ENCODE measurements at places on chromosomes 11 and 22. TPM values are rescaled to one million over a fixed set of nuclear protein-coding genes. Genes with fewer than 3 reads are reported as not detected.

Gene DDI1
- not detected for polyA plus RNA-seq

Gene MAML2
- polyA plus RNA-seq: 12.4 TPM

Gene RIC3
- not detected for polyA plus RNA-seq

Gene GLYATL1
- not detected for polyA plus RNA-seq

Gene GRK2
- 73.1 TPM for polyA plus RNA-seq

Gene CRYAB
- polyA plus RNA-seq: 0.32 TPM

Gene ZP1
- polyA plus RNA-seq: not detected

Gene SLC25A1
- polyA plus RNA-seq: 80.0 TPM

Gene PRG3
- polyA plus RNA-seq: not detected

DNA sequence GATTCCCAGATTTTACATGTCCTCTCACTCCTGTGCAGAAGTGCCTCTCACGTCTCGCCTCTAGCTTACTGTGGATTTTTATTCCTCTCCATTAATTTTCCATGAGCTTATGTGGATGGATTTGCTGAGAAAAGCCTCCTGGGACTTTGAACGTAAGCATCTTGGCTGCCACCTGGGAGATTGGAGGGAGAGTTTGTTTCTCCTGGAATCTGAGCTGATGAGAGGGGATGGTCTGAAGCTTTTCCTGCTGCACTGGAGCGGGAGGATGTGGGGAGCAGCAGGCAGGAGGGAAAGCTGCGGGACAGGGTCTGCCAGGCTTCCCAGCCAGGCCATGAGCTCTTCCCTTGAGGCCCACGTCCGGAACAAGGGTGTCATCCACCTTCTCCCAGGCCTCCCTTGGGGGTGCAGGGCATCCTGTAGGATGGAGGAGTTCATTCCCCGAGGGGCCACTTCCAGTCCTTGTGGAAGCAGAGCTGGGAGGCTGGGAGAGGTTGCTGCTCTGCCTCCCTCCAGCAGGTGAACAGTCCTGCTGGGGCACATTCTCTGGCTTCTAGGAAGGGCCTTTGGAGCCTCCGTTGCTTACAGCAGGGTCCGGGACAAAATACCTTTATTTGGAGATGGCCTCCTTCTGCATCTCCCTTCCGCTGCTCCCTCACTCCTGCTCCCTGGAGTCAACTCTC is 3.6 kb upstream of the SHANK2 start:
- no peak for DNase-seq
- H3K36me3 ChIP-seq: no peaks in the 10 kb centered on the region
- no peaks in the 10 kb centered on the region for H3K4me1 ChIP-seq
- peaks cover 6% of the 10 kb centered on the region for H3K27me3 ChIP-seq
- H3K4me3 ChIP-seq: no peak overlapping the region

- no peak overlapping the region for H3K27ac ChIP-seq
- no peaks in the 10 kb centered on the region for H3K36me3 ChIP-seq
- H3K4me1 ChIP-seq: no peaks in the 10 kb centered on the region
- H3K4me3 ChIP-seq: no peak overlapping the region
- H3K27me3 ChIP-seq: no peaks in the 10 kb centered on the region
- DNase-seq: peak; percentile 24
Measured at GRCh38 chr22:44574057-44574639, 76.1 kb upstream of the RTL6 start.

- no peaks in the 10 kb centered on the region for H3K36me3 ChIP-seq
- H3K27ac ChIP-seq: no peak overlapping the region
- DNase-seq: peak; percentile 83
Measured at GRCh38 chr22:20418211-20418788, 19.3 kb downstream of the SCARF2 start.

GRCh38 chr11:64568584-64569140 is 22.4 kb upstream of the SLC22A12 start:
- DNase-seq: no peak
- H3K4me1 ChIP-seq: no peaks in the 10 kb centered on the region
- H3K36me3 ChIP-seq: no peaks in the 10 kb centered on the region
- H3K27ac ChIP-seq: no peak overlapping the region
- H3K4me3 ChIP-seq: no peak overlapping the region

GRCh38 chr11:14954581-14954980 is 17.6 kb downstream of the CALCA start:
- H3K4me1 ChIP-seq: no peaks in the 10 kb centered on the region
- H3K36me3 ChIP-seq: no peaks in the 10 kb centered on the region
- no peak overlapping the region for H3K4me3 ChIP-seq
- no peak overlapping the region for H3K27ac ChIP-seq
- H3K27me3 ChIP-seq: peaks cover 3% of the 10 kb centered on the region
- no peak for DNase-seq

DNA sequence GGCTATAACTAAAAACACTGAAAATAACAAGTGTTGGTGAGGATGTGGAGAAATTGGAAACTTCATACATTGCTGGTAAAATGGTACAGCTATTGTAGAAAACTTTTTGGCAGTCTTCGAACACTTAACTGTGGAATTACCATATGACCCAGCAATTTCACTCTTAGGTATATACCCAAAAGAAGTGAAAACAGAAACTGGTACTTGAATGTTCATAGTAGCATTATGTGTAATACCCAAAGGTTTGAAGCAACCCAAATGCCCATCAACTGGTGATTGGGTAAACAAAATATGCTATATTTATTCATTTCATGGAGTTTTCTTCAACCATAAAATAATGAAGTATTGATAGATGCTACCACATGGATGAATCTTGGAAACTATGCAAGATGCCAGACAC is 40.8 kb upstream of the FTH1 start:
- H3K27ac ChIP-seq: no peak overlapping the region
- DNase-seq: no peak
- no peak overlapping the region for H3K4me3 ChIP-seq
- no peaks in the 10 kb centered on the region for H3K36me3 ChIP-seq
- H3K27me3 ChIP-seq: no peaks in the 10 kb centered on the region

DNA sequence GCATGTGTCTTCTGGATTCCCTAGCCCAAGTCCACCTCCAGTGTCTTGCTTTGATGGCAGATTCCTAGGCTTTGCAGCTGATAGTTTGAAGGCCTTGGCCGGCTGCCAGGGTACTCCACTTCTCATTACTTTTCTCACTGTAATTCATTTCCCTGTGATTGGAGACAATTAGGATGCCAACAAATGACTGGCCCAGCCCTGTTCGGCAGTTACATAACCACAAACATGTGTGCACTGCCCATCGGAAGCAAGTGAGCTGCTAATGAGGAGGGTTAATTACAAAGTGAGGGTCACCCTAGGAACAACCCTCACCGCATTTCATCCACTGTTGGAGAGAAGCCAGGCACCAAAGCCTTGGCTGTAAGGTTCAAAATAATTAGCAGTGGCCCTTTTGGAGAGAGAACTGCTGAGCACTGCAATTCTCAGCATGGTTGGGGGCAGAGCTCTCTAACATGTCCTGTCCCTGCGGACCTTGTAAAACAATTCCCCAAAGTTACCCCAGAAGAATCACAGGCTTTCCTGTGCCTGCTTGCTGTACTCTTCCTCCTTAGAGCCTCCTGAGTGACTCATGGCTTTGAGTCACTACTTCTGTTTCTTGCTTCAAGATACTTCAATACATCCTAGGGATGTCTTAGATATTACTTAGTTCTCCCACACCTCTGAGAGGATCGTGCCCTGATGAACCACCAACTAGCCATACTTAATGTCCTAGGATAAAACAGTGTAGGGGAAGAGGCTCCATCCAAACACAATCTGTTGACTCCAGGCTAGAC is 109.7 kb upstream of the GALNT18 start:
- H3K27me3 ChIP-seq: peaks cover 8% of the 10 kb centered on the region
- no peaks in the 10 kb centered on the region for H3K4me1 ChIP-seq
- H3K4me3 ChIP-seq: no peak overlapping the region

- no peaks in the 10 kb centered on the region for H3K4me1 ChIP-seq
- no peaks in the 10 kb centered on the region for H3K27me3 ChIP-seq
- H3K36me3 ChIP-seq: no peaks in the 10 kb centered on the region
- no peak overlapping the region for H3K27ac ChIP-seq
- peak; percentile 3 for DNase-seq
Measured at GRCh38 chr11:59009661-59010060, 70.4 kb downstream of the GLYATL1 start.

- peak; percentile 20 for DNase-seq
- peak within 1 kb of the TSS; percentile 75 for H3K4me3 ChIP-seq
- no peaks in the 10 kb centered on the region for H3K27me3 ChIP-seq
- no peak within 1 kb of the TSS for H3K27ac ChIP-seq
- H3K4me1 ChIP-seq: peaks cover 6% of the 10 kb centered on the region
Measured at GRCh38 chr11:22192642-22193347, at the start of gene ANO5. ANO5 (plus strand) TSS chr11:22193085; CDS start chr11:22193493, 408 bp downstream.

DNA sequence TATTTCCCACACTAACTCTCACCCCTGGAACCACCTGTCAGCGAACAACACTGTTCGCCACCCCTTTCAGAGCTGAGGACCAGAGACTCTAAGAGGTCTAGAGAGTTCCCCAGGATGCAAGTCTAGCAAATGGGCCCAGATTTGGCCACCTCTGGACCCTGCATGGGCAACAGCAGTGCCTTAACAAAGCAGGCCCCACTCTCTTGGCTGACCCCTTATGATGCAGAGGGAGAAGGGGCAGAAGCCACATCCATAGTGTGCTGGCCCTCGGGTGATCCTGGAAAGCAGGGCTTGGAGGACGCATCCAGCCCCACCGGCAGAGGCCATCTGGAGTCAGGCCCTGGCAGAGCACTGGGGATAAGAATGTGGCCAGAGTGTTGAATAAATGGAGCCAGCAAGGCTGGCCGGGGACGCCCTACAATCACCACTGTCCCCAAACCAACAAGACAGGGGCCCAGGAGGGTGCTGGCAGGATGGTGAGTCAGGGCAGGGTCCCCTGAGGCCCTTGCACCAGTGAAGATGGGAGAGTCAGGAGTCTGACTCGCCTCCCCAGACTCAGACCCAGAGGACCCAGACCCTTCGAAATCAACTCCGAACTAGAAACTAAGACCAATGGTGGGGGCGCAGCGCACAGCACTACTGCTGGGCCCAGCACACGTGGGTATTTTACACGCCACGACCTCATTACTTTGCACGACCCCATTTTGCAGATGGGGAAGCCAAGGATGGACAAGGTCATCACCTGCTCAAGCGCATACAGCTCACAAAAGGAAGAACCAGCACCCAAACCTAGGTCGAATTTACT is 6.5 kb downstream of the CSNK1E start:
- no peak overlapping the region for H3K27ac ChIP-seq
- peaks cover 8% of the 10 kb centered on the region for H3K36me3 ChIP-seq
- DNase-seq: no peak
- H3K4me3 ChIP-seq: no peak overlapping the region
- H3K27me3 ChIP-seq: no peaks in the 10 kb centered on the region

GRCh38 chr11:29249713-29250112 is 767.1 kb downstream of the KCNA4 start:
- no peak overlapping the region for H3K27ac ChIP-seq
- H3K4me3 ChIP-seq: no peak overlapping the region
- no peak for DNase-seq
- no peaks in the 10 kb centered on the region for H3K36me3 ChIP-seq
- H3K4me1 ChIP-seq: no peaks in the 10 kb centered on the region

GRCh38 chr11:8911029-8911823 is at the start of gene AKIP1:
AKIP1 (plus strand) TSS chr11:8911189; CDS start chr11:8911450, 261 bp downstream.
- H3K4me1 ChIP-seq: peaks cover 32% of the 10 kb centered on the region
- DNase-seq: peak; percentile 98
- peak within 1 kb of the TSS; percentile 95 for H3K4me3 ChIP-seq
- H3K27ac ChIP-seq: peak within 1 kb of the TSS; percentile 63
